ENCODE measurements at places on chromosomes 7 and 10. TPM values are rescaled to one million over a fixed set of nuclear protein-coding genes. Genes with fewer than 3 reads are reported as not detected.

- DNase-seq, result no peak
Measured at GRCh38 chr10:101660256-101660655, 34.7 kb downstream of the FBXW4 start.

DNA sequence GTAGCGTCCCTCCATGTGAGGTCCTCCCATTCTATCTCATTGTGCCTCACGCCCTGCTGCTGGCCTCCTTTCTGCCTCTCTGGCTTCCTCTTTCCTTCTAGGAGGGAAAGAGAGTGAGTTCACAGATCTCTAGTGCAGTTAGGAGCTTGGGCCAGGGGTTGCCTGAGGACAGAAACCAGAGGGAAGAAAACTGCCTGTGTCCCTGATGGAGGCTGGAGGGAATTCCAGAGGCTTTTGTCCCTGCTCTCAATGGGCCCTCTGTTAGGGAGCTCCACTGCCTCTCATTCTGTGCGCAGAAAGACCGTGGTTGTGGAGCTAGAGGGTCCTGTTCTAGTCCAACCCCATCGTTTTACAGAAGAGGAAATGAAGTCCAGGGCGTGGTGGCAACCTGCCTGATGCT lies 4.6 kb downstream of the MARVELD1 start:
- DNase-seq, result no peak

DNA sequence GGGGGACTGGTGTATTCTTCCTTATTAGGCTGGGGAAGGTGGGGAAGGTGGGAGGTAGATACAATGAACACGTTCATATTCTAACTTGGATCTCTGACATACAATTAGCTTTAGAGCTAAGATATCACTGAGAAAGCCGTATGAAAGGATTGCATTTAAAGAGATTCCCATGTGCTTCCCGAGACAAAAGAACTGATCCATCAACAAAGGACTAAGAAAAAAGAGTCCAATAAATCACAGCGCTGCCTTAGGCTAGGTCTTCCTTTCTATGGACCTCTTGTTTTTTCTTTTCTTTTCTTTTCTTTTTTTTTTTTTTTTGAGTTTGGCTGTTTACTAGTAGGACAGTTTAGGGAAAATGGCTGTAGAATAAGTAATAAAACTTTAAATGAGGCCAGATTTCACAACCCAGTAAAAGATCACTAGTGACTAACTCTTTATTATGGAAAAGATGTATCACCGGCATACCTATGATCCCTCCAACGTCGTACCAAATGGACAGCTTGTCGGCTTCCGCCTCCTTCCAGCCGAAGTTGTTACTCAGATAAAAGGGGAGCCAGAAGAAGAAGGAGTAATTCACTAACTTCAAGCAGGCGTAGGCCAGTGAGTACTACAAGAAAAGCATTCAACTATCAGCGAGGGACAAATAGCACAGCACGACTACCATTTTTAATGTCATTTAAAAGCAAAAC lies 50.0 kb downstream of the SLC37A3 start:
- peak; percentile 86 for DNase-seq

DNA sequence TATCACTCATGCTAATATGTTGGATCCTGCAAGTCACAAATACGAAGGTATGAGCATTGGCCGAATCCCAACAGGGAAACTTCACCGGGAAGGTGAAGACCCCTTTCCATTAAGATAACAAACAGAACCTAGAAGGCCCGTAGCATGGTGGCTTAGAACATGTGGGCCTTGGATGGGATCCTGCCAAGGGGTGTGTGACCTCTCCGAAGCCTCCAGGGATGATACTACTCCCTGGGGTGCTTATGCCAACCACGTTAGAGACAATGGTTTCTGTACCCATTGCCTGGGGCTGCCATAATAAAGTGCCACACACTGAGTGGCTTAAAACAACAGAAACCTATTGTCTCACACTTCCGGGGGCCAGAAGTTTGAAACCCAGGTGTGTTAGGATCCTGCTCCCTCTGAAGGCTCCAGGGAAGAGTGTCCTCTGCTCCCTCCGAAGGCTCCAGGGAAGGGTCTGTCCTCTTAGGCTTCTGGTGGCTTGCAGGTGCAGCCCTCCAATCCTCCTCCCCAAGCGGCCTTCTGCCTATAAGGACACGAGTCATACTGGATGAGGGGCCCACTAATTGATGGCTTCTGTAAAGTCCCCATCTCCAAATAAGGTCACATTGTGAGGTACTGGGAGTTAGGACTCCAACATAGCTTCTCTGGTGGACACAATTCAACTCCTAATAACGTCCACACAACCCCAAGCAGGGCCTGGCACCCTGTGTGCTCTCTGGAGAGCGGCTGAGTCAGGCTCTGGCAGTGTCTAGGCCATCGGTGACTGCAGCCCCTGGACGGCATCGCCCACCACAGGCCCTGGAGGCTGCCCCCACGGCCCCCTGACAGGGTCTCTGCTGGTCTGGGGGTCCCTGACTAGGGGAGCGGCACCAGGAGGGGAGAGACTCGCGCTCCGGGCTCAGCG lies 992 bp upstream of the MGMT start:
- DNase-seq, result no peak

DNA sequence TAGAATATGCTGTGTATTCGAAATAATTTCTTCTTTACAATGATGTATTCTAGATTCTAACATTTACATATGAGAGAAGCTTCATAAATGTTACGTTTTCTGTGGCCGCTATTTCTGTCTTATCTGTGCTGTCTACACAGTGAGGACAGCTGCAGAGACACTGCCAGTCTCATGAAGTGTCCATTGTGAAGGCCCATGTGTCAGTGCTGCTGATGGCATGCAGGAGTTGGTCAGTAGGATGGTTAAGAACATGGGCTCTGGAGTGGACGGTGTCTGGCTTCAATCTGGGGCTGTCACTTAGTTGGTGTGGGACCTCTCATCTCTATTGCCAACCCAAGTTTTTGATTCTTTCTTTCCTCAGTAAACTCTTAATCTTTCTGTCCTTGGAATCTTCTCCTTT lies 137.3 kb downstream of the SDK1 start:
- no peak for DNase-seq

GRCh38 chr10:114683593-114683992 lies 25.5 kb upstream of the ABLIM1 start:
- DNase-seq, result no peak

DNA sequence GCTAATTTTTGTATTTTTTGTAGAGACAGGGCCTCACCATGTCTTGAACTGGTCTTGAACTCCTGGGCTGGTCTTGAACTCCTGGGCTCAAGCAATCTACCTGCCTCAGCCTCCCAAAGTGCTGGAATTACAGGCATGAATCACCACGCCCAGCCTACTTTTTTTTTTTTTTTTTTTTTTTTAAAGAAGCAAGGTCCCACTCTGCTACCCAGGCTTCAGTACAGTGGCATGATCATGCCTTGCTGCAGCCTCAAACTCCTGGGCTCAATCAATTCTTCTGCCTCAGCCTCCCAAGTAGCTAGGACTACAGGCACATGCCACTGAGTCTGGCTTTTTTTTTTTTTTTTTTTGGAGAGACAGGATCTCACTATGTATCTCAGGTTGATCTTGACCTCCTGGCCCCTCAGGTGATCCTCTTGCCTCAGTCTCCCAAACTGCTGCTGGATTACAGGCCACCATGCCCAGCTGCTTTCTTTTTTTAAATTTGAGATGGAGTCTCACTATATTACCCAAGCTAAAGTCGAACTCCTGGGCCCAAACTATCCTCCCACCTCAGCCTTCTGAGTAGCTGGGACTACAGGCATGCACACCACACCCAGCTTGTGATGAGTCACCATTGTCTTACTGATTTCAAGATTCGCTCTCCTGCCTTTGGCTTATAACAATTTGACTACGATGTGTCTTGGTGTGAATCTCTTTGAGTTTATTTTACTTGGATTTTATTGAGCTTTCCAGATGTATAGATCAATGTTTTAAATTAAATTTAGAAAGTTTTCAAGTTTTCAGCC lies 9.0 kb downstream of the RPEL1 start:
- DNase-seq, result peak; percentile 47

DNA sequence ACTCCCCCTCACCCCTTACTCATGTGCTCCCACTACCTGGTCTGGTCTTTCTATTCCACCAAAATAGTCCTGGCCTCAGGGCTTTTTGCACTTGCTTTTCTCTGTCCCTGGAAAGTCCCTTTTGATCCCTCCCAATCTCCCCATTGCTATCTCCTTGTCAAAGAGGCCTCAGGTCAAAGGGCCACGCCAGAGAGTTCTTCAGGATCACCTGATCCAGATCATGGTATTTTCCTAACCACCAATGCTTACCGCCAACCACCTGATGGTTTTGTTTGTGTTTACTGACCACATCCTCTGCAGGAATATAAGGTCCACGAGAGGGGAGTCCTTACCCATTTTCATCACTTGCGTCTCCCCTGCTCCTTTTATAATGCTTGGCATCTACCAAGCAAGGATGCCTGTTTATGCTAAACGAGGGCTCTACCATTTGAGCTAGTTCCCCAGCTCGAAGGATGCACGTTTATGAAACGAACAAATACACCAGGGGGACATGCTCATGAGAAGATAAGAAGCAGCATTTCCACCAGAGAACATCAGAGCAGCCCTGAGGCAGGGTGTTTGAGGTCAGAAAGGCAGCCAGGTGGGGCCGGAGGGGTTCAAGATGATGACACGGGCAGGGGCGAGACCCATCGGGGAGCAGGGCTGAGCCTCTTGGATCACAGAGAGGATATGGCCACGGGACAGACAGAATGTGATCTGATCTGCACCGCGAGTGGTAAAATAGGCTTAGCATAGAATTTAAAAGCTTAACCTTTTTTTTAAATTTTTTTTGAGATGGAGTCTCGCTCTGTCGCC lies 43.1 kb upstream of the FOXK1 start:
- DNase-seq, result no peak

- DNase-seq, result peak; percentile 60
Measured at GRCh38 chr10:67549390-67549789, 146.6 kb downstream of the CTNNA3 start.

IL6 gene
- total RNA-seq, result 22.1 TPM

ZEB1 gene
- 172 TPM for total RNA-seq

Data from fibroblast of lung (primary cell).